Activated gamma-delta T cell treated with anti-CD3 and anti-CD28 coated beads, Interleukin-2, amount 50 U/mL, for 16 hours (primary cell): ENCODE measurements at places on chromosomes 2 and 18.

- no peak for DNase-seq
These were observed 563.9 kb downstream of the DCC start for GRCh38 chr18:52903857-52904256.

DNA sequence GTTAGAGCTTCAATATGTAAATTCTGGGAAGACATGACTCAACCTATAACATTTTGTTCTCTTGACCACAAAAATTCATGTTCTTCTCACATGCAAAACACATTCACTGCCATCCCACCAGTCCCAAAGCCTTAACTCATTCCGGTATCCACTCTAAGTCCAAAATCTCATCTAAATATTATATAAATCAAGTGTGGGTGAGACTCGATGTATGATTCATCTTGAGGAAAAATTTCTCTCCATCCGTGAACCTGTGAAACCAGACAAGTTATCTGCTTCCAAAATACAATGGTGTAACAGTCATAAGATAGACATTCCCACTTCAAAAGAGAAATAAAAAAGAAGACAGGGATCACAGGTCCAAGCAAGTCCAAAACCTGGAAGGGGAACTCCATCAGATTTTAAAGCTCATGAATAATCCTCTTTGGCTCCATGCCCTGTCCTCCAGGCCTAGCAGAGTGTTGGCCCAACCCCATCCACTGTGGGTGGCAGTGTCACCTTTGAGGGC lies 101.3 kb downstream of the RAD51AP2 start:
- no peak for DNase-seq

- DNase-seq = no peak
These were observed 896.2 kb downstream of the CCDC85A start for GRCh38 chr2:57080035-57080434.

GRCh38 chr2:192500550-192501200 lies 305.9 kb upstream of the TMEFF2 start:
- no peak for DNase-seq

DNA sequence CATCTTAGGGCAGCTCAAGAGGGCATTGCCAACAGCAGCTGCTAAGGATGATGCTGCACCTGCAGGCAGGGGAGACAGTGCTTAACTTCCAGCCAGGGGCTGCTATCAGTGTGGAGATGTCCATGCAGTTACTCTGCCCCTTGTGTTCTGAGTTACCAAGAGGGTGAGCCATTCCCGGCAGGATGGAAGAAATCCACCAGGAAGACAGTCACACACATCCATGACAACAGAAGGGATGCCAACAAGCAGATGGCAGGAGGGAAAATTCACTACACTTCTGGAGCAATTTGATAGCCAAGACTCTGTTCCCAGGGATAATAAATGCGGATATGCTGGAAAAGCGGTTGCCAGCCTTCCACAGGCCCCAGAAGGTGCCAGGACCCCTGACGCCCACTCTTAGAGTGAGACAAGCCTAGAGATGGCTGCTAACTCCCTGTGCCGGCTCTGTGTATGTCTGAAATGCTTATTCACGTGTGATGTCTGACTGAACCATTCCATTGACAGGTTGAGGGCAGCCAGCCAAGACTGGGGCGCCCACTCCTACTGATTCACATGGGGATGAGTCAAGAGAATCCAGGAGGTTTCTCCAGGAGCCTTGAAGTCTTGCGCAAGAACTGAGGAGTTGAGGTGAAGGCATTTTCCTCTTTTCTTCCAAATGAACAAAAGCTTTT lies 24.5 kb downstream of the LOXHD1 start:
- no peak for DNase-seq
